ENCODE measurements at places on chromosomes 2 and 18.
A peak's percentile ranks its signal among the peaks of the same experiment; 100 is the strongest.

DNA sequence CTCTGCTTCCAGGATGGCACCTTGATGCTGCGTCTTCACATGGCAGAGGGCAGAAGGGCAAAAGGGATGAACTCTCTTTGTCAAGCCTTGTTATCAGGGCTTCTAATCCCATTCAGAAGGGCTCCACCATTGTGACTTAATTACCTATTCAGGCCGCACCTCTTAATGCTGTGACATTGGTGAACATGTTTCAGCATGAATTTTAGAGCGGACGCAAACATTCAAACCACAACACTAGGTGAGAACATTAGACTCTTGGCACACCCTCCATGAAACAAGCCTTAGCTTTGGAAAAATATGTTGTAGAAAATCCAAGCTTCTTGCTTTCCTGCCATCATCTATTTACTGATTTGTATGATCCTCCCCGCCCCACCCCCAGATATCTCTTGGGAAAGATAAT, 17.9 kb downstream of the DAW1 start:
- no peak for DNase-seq

GRCh38 chr18:35376393-35376741, 770 bp downstream of the ZNF396 start:
- DNase-seq, result peak; percentile 59

- DNase-seq, result no peak
These were observed 95.2 kb upstream of the GULP1 start for GRCh38 chr2:188196343-188197008.

- no peak for DNase-seq
These were observed 73.1 kb downstream of the HDAC4 start for GRCh38 chr2:239327536-239328350.

DNA sequence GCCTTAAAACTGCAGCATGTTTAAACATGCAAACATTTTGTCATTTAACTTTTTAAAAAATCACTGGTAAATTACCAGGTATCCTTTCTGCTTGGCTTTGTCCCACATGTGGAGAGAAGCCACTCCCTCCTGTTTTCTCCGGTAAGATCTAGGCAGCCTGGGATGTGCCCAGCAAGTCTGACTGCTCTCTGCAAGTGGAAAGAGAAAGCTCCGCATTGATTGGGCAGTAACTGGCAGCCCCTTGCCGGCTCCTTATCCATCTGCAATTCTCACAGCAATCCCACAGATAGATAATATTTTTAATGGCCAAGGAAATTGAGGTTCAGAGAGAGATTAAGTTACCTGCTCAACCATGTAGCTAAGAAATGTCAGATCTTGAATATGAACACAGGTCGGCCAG, 136.1 kb downstream of the TMEM200C start:
- no peak for DNase-seq

DNA sequence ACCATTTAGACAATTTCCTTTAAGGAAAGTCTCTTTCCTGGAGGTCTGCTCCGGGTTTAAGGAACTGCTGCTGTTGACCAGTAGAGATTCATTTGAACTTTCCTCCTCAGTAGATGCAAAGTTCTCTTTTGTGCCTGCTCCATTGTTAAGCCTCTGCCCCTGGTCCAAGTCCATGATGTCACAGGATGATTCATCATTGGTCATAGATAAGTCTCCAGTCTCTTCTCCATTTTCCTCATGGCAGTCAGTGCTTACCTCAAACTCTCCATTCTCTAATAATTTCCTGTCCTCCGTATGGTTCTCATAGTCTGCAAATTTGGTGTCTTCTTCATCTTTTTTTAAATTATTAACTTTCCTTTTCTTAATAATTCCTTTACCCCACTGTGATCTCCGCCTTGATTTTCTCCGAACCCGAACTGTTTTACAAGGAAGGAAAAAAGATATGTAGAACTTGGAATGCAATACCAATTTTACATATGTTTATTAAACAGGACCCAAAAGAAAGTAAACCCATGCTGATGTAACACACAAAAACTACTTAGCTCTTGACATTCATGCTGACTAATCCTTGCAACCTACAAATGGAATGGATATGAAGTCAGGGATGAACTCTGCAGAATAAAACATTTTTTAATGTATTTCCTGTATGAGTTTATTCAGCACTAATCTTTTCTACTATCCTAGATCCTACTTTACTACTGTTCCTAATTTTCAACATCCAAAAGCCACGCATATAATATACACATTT, 169.1 kb downstream of the ATAD2B start:
- DNase-seq, result peak; percentile 83

GRCh38 chr18:61738488-61738887, 154.3 kb downstream of the RNF152 start:
- DNase-seq, result peak; percentile 90

DNA sequence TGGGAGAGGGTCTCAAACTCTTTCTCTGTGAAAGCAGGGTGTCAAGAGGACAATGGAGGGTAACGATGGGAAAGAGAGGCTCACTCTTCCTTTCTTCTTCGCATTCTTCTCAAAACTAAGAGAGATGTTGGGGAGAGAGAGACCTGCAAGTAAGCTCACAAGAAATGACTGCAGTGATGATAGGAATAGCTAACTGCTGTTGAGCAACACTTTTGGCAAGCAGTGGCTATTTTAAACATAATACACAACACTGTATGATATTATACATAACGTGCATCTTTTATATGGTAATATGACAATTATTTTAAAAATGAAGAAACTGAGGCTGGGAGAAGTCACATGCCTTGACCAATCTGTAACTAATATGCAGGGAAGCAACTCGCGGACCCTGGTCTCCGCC, 247.5 kb downstream of the CMPK2 start:
- no peak for DNase-seq

DNA sequence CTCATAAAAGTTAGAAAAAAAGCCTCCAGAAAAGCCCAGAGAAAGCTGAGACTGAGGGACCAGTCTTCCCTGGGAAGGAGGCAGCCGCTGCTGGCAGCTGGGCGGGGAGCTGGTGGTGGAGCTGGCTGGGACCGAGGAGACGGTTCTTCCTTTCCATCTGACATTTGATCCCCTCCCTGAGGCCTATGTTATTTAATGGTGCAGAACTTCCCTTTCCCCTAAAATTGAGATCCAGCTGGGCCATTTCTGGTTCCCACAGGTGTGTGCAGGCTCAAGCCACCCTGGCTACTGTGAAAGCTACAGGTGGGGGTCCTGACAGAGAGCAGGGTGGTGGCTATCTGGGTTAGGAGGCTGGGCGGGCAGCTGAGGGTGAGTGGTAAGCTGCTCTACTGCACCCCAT, 81.5 kb upstream of the FZD7 start:
- no peak for DNase-seq

DNA sequence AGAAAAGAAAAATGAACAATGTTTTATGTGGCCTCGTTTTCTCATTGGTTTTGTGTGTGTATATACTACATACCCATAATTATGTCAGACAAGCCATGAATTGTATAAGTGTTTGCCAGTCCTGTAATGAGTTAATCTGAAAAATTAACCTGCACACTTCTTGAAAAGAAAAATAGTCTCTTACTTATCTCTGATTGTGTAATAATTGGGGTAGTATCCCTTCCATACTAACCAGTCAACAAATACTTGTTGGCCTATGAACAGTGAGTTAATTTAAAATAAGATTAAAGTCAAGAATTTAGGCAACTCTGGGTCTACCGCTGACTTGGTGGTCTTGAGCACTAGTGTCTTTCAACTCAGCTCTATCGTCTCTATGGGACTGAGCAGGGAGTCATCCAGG, 48.8 kb downstream of the ACVR1 start:
- no peak for DNase-seq

- no peak for DNase-seq
These were observed 115.7 kb downstream of the FAM168B start for GRCh38 chr2:130977461-130978050.

DNA sequence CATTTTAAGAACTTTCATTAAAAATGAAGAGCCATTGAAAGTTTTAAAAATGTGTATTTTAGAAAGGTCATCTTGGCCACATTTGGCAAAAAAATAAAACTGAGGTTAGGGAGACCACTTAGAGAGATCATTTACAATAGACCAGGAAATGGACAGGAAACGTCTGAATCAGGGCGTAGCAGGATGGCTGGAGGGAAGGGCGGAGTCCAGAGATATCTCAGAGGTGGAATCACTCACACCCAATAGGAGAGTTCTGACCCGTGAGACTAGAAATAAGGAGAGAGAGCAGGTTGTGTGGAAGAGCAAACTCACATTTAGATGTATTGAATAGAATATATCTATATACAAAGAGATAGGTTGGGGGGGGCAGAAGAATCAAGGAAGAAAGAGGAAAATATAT, 373.4 kb downstream of the METTL4 start:
- no peak for DNase-seq

- no peak for DNase-seq
These were observed 55.4 kb downstream of the EML4 start for GRCh38 chr2:42224422-42225067.

DNA sequence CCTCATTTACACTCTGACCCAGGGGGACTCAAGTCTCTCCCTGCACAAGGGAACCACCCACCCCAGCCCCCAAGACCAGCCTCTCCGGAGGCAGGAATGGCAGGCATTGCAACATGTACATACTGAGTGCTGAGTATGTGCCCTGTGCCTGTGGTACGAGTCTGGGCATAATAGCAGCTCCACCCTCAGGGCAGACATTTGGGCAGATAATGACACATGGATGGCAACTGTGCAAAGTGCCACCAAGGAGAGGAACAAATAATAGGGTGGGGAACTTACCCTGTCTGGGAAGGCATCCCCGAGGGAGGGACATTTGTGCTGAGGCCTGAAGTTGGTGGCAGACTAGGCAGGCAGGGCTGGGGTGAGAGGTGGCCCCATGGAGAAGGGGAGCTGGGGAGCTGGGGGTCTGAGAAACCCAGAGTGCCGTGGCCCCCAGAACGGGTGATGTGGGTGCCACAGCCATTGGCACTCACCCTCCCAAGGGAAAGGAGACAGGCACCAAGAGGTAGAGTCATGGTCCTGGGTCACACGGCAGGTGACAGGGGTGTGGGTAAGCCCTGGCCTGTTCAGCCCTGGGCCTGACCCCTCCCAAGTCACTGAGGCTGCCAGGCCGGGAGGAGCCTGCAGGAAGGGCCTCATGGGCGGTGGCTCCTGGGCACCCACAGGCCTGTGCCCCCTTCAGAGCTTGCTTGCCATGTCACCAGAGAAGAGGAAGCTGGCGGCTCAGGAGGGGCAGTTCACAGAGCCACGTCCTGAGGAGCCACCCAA, 15.7 kb upstream of the GPR17 start:
- DNase-seq, result peak; percentile 48

DNA sequence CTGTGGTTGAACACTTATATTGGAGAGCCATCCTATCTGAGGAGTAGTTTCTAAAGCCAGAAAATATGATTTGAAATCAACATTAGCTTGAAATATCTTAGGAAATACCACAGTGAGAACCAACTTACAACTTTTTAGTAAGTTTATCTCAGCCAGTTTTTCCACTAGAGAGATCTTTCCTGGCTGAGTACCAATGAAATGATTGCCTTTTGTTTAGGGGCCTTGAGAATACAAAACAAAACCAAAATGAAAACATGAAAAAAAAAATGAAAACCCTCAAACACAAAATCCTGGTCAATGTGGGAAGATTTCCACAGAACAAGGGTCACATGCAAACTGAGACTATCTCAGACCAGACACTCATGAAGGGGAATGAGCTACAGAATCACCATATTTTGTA, 429.0 kb downstream of the SETBP1 start:
- no peak for DNase-seq

DNA sequence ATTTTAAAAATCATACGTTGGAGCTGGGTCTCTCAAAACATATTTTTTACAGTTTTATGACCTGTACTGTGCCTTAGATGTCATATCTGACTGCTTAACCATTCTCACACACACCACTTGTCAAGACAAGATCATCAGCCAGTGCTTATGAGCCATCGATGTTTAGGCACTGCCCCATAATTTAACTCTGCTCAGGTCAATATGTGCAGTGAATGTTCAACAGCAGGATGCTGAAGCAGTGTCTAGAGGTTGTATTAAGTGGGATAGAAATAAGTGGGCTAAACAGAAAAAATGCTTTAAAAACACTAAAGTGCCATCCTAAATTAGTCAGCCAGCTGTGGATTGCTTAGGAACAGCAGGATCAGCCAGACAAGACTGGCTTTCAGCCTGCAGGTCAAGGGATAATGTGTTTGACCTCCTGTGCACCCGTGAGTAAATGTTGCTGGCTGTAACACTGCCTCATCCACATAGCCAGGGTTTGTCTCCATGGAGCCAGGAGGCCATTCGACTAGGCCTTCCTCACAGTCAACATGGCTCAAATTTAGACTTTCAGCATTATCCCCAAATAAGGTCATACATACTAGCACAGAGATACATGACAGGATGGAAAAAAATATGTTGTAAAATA, 139.0 kb upstream of the NXPH2 start:
- DNase-seq, result no peak

Measured in suppressor macrophage (primary cell).